ENCODE measurements at places on chromosomes 4 and X. TPM values are rescaled to one million over a fixed set of nuclear protein-coding genes. Genes with fewer than 3 reads are reported as not detected.

ERAS gene
- not detected for total RNA-seq

F8A2 gene
- not detected for total RNA-seq

IRS4 gene
- not detected for total RNA-seq

SYTL4 gene
- 6.5 TPM for total RNA-seq

OPN1MW3 gene
- total RNA-seq = not detected

VCX3B gene
- total RNA-seq = not detected

DMP1 gene
- not detected for total RNA-seq

MAGEH1 gene
- total RNA-seq = 41.4 TPM

TGIF2LX gene
- not detected for total RNA-seq

FAT1 gene
- total RNA-seq = 159 TPM

TMEM150C gene
- 0.44 TPM for total RNA-seq

SASH3 gene
- total RNA-seq = not detected

CLGN gene
- total RNA-seq = 29.0 TPM

DUSP21 gene
- not detected for total RNA-seq

AFM gene
- not detected for total RNA-seq

CRLF2 gene
- not detected for total RNA-seq

HS6ST2 gene
- 0.25 TPM for total RNA-seq

COL4A5 gene
- total RNA-seq = 57.7 TPM

SYN1 gene
- total RNA-seq = 0.25 TPM

CYSLTR1 gene
- 0.11 TPM for total RNA-seq

AGTR2 gene
- not detected for total RNA-seq

GPR78 gene
- 0.62 TPM for total RNA-seq

USP17L12 gene
- total RNA-seq = not detected

NUP62CL gene
- 0.11 TPM for total RNA-seq

BST1 gene
- total RNA-seq = 3.1 TPM

FGFBP2 gene
- not detected for total RNA-seq

SRPX gene
- total RNA-seq = 154 TPM

HERC5 gene
- total RNA-seq = 2.7 TPM

CC2D2A gene
- 20.5 TPM for total RNA-seq

AVPR2 gene
- not detected for total RNA-seq

SOWAHD gene
- total RNA-seq = under 0.01 TPM

GPC4 gene
- total RNA-seq = 2.2 TPM

SPATA4 gene
- 0.37 TPM for total RNA-seq

XPNPEP2 gene
- 0.25 TPM for total RNA-seq

WNK3 gene
- 0.87 TPM for total RNA-seq

Measured in uterine smooth muscle cell (primary cell).